ENCODE measurements at places on chromosomes 6 and 20.
A peak's percentile ranks its signal among the peaks of the same experiment; 100 is the strongest.

- DNase-seq, result no peak
These were observed 149.9 kb downstream of the MMS22L start for GRCh38 chr6:97133067-97133466.

DNA sequence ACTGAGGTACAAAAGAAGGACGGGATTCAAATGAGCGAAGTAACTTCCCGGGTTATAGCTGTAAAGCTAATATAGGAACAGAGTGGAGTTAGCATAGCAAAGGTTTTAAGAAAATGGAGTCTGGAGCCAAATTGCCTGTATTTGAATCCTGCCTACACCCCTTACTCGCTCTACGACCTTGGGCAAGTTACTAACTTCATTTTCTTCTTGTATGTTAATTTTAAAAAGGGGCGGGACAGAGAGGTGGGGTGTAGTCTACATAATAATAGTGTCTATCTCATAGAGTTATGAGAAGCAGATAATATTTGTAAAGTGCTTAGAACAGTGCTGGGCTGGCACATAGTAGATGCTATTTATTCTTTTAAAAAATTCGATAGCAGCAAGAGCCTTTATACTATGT is 705 bp downstream of the ZSCAN23 start:
- no peak for DNase-seq

GRCh38 chr6:30612213-30612612 is 4.8 kb downstream of the PPP1R10 start:
- DNase-seq, result no peak

DNA sequence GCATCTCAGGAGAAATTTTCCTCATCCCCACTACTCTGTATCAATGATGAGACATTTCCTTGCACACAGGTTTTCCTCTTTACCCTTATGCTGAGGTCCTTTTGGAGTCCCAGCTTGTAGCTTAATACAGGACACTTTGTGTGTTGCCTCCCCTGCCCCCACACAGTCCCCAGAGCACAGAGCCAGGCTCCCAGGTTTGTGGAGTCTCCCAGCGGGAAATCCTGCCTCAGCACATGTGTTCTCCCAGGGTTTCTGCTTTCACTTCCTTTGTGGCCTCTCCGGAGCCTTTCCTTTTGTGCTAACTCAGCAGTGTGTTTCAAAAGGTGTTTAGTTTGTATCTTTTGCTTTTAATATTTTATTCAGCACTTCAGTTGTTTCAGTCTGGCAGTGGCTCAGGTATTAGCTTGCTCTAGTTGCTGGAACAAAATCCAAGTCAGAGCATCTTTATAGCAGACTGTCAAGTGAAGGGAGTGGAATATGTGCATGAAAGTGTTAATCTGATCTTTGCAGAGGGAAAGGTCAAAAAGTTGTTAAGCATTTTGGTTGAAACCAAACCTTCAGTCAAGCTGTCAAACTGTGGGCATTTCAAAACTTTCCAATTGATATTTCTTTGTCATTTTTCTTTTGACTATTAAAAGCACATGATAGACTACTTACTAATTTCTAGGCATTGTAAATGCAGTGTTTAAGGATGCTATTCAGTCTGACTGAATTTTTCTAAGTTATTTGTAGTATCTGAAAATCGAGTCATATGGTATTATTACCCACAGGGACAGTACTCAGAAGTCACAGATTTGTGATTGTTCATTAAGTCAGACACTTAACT is 8.6 kb downstream of the SNX9 start:
- DNase-seq, result no peak

DNA sequence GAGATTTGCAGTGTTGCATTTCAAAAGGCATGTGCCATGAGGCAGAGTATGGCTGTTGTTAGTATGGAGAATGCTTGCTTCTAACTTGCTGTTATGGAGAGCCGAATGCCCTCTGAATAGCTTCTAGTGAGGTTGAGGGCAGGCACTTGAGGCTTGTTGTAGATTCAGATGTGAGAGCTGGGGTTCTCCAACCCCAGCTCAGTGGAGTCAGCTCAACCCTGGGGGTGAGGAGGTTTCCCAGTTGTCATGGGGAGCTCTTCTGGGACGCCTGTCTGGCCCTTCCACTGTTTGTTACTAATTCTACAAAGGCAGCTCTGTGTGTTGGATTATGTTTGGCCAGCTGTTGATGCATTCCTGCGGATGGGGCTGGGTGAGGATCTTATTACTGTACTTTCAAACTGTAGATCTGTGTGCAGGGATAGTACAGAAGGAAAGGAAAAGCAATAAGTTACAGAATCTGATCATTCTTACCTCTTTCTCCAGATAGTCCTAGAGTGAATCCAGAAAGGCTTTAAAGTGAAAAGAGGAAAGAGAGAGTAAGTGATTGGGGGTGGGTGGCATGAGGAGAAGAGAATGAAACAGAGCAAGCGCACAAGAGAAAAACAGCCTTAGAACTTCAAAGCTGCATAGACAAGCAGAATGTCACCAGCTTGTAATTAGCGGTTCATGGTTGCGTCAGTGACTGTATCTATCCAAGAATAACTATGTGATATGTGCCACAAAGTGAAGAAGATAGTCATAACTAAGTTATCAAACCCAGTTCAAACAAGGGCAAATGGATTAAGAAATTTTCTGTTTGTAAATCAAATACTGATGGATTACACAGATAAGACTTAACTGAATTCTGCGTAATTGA is 148.7 kb downstream of the PRL start:
- no peak for DNase-seq

- DNase-seq, result no peak
These were observed 432.7 kb downstream of the TFAP2A start for GRCh38 chr6:9982215-9982614.

- peak; percentile 29 for DNase-seq
These were observed 49.2 kb upstream of the CST5 start for GRCh38 chr20:23928788-23929187.

DNA sequence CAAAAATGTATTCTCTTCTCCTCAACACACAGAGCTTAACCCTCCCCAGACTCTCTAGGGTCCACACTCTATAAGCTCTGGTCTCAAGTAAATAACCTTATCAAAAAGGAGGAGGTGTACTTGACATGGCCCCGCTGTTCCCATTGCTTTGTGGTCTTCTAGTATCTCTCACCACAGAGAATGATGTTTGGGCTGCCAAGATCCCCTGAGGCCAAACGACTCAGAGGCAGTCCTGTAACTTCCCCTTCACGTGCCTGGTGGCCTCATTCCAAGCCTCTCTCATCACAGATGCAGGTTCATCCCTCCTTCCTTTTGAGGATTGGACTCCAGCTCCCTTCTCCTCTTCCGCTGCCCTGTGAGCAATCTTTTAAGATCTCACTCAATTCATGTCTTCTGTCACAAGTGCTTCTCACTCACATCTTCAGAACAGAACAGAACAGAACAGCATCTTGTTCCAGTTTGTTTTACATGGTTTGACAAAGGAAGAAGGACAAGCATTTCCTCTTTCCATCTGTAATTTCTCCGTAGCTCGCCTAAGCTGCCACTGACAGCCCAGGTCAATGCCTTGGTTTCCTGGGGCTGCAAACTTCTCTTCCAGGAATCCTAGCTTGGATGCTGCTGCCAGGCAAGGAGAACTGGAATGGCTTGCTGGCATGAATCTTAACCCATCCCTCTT is 541.5 kb downstream of the CD83 start:
- DNase-seq, result no peak

GRCh38 chr6:37155394-37156312 is 14.3 kb upstream of the PIM1 start:
- DNase-seq, result peak; percentile 65

- no peak for DNase-seq
These were observed 28.6 kb downstream of the PRPH2 start for GRCh38 chr6:42693725-42694323.

DNA sequence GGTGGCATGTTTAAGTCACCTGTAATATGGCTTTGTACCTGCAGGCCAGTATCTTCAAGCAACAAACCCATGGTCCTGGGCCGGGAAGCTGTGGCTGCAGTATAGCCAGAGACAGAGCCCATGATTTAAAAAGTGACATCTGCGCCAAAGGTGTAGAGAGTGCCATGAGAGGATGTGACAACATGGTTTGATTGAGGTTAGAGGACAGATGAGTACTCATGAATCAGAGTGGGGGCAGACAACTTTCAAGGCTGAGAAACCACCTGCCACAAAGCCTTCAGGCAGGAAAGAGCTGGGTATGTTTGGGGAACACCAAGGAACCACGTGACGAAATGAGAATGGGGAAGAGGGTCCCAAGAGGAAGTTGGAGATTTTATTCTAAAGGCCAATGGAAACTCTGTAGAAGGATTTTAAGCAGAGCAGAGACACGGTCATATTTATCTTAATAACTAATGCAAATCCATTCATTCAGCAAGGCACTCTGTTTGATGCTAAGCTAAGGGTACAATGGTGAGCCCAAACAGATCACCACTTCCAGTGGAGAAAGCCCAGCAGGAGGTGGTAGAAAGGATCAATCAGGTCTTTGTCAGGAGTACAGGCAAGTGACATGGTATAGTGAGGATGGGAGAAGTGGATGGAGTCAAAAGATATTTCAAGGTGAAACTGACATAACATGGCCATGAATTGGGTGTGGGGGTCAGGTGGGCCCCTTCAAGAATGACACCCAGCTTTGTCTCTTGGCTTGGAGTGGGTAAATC is 3.4 kb upstream of the MICAL1 start:
- DNase-seq, result peak; percentile 45

GRCh38 chr6:162118706-162119105 is 608.9 kb downstream of the PRKN start:
- DNase-seq, result no peak

GRCh38 chr6:128731249-128732165 is 151.4 kb upstream of the LAMA2 start:
- DNase-seq, result no peak

DNA sequence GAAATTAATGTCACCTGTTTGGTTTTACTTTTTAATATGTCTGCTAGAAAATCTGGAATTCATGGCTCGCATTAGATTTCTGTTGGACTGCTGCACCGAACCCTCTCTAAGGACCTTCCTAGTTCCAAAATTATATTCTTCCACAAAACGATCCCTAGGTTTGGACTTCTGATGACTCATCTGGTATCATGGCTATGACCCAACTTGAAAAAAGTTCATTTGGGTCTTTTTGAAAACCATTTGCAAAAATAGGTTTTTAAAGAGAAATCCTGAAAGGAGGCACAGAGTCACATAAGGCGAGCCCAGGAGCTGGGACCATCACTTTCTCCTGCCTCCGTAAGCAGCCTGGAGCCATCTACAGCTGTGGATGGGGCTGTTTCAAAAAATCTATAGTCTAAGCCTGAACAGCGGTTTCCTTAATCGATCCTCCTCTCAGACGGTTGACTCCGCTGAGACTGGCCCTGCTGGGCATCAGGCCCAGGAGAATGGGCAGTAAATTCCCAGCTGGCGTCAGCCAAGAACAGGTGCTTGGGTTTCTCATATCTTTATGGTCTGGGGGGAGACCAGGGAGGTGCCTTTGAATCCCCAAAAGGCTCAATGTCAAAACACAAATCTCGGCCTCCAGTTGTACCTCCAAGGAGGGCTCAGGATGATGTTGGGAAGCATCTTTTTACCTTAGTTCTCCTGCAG is 44.6 kb downstream of the SLC24A3 start:
- no peak for DNase-seq

GRCh38 chr20:20079102-20079784 is 26.9 kb downstream of the CFAP61 start:
- DNase-seq, result no peak

DNA sequence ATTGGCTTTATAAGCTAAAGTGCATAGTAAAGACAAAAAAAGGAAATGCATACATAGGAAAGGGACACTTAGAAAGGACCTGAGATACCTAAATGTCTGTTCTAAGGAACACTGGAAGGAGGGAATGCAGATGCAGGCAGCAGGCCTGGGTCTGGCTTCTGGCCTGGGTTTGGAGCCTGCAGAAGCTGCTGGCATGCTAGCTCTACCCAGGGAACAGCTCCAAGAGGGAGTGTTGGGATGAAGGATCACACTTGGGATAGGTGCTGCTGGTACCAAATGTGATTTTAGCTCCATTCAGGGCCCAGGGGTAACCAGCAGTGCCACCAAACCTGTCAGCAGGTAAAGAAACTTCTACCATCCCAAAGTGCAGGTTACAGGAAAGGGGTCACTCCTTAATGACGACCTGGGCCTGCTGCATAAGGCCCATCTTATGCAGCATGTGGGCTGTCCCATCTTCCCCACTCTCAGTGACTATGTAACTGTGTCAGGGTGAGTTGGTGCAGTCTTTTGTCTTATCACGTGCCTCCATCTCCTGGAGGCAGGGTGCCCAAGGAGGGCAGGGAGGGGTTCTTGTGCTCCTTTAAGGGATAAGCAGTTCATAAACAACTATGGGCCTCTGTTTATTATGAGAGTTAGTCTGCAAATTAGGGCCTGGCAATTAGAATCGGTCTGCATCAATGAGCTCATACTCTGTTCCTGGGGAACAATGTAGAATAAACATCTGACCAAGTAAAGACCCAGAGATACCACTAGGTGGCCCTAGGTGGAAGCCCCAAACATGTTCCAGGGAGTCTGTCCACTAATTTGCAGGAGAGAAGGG is 26.9 kb downstream of the DDX27 start:
- DNase-seq, result no peak

GRCh38 chr6:129936329-129937165 is 75.4 kb upstream of the TMEM244 start:
- DNase-seq, result peak; percentile 46

DNA sequence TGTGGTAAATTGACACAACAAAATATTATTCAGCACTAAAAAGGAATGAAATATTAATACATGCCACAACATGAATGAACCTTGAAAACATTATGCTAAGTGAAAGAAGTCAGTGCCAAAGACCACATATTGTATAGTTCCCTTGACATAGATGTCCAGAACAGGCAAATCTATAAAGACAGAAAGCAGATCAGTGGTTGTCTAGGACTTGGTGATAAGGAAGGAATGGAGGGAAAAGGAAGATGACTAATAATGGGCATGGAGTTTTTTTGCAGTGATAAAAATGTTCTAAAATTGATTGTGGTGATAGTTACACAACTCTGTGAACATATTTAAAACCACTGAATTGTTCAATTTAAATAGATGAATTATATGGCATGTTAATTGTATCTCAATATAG is 32.5 kb downstream of the TBX18 start:
- DNase-seq, result no peak

- no peak for DNase-seq
These were observed 83.9 kb downstream of the PKIB start for GRCh38 chr6:122694075-122694474.

GRCh38 chr6:64622944-64623343 is 987.3 kb downstream of the PHF3 start:
- DNase-seq, result no peak

- DNase-seq, result peak; percentile 35
These were observed 4.2 kb downstream of the RNASET2 start for GRCh38 chr6:166952121-166952520.

- no peak for DNase-seq
These were observed 20.7 kb downstream of the PRPF6 start for GRCh38 chr20:64001607-64002011.

- no peak for DNase-seq
These were observed 278.7 kb upstream of the PRND start for GRCh38 chr20:4443016-4443415.
